CMK (cell line): ENCODE measurements at places on chromosomes 3 and 15.

GRCh38 chr3:21751886-21752285 lies 876 bp upstream of the ZNF385D start:
- no peak for DNase-seq

GRCh38 chr3:81339040-81339845 lies 422.2 kb downstream of the GBE1 start:
- DNase-seq = no peak

GRCh38 chr3:71910108-71910507 lies 125.2 kb upstream of the PROK2 start:
- no peak for DNase-seq

- DNase-seq = no peak
Observed at GRCh38 chr15:41840673-41841072, 2.0 kb downstream of the PLA2G4B start.

- DNase-seq = no peak
Observed at GRCh38 chr3:72345237-72345878, 502.9 kb downstream of the SHQ1 start.

DNA sequence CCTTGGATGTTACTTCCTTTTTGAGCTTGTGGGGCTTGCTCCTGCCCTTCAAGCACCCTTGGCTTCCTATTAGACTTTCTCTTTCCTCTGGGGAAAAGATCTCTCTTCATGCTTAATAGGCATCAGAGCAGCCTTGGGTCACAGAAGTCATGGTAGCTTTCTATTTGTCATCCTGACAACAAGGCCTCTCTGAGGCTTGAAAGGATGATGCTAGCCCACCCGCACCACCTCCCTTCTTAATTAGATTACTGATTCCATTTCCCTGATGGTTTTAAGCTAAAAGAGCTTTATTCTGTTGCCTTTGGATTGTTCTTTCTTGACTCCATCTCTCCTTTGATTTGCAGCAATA lies 435.5 kb upstream of the TPM1 start:
- DNase-seq = no peak

- DNase-seq = no peak
Observed at GRCh38 chr3:122272879-122273278, 52.2 kb upstream of the CSTA start.

DNA sequence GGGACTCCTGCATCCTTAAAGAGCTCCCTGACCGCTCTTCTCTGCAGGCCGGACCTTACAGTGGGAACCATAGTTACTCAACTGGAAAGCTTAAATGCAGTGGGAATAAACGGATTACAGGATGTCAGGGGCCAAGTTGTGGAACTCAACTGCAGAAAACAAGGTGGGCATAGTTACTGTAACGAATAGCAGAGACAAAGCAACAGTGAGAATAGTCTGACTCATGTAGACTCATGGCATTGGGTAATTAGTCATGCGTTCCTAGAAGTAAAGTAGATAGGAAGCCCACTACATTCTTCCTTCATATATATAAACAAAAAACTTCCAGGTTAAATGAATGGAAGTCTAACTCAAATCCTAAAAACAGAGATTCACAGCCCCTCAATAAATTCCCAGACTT lies 95.5 kb upstream of the CHRNA7 start:
- DNase-seq = no peak

DNA sequence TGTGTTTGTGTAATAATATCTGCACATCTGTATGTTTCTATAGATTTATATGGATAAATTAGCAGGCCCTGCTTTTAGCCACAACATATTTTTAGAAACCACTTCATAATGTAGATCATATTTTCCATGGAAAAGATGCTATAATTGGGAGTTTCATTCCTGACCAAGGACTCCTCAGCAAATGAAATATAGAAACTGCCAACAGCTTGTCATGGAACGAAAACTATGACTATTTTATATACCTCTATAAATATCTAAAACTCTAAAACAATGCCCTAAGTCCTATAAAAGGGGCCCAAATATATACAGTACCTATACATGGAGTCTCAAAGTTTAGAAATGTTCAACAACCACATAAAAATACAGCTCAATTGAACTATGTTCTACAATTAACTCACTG lies 27.9 kb downstream of the EID1 start:
- no peak for DNase-seq
